Activated CD4-positive, CD25-positive, alpha-beta regulatory T cell treated with anti-CD3 and anti-CD28 coated beads, Interleukin-2, amount 50 U/mL, for 16 hours (primary cell): ENCODE measurements at places on chromosomes 2 and 18.

DNA sequence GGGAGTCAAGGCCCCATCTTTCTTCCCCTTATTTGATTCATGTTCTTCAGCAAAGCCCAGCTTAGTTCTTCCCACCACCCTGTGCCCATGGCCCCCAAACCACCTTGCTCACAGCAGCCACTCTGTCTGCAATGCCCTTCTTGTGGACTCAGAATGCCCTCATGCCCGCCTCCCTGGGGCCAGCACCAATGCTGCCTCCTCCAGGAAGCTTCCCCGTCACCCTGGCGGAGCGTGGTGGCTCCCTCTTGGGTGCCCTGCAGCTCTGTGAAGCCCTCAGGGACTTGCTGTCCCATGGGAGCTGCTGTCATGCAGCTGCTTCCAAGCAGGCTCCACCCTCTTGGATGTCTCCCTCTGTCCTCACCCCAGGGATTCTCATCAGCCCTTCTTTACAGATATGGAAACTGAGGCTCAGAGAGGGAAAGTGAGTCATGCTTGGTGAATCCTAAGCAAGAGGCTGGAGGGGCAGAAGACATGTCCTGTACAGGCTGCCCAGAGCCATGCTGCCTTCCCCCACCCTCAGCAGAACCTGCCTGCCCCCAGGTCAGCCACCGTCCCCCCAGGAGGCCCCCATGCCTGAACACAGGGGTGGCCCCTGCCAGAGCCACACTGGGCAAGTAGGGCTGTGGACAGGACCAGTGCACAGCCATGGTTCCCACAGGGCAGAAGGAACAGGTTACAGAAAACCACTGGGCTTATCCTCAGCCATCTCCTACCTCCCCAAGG, 11.8 kb upstream of the DUSP2 start:
- DNase-seq, result no peak

- DNase-seq, result no peak
These were observed 927.0 kb upstream of the CRIM1 start for GRCh38 chr2:35428548-35428947.

DNA sequence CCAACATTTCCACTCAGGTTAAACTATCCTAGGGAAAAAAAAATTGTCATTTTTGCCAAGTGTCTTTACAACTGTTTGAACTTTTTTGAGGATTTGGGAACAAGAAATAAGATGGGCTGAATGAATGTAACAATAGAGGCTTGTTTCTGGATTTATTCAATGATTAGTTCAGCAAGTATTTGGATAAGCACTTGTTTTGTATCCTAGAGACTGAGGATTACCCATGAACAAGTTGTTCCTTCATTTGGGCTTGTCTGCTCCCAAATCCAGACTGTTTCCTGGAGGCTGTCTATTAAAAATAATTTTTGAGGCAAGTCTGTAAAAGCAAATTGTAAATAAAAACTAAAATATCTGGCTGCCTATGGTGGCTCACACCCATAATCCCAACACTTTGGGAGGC, 62.0 kb upstream of the CSRNP3 start:
- DNase-seq, result no peak

- DNase-seq, result no peak
These were observed 379.9 kb upstream of the DSEL start for GRCh38 chr18:67896451-67896850.

DNA sequence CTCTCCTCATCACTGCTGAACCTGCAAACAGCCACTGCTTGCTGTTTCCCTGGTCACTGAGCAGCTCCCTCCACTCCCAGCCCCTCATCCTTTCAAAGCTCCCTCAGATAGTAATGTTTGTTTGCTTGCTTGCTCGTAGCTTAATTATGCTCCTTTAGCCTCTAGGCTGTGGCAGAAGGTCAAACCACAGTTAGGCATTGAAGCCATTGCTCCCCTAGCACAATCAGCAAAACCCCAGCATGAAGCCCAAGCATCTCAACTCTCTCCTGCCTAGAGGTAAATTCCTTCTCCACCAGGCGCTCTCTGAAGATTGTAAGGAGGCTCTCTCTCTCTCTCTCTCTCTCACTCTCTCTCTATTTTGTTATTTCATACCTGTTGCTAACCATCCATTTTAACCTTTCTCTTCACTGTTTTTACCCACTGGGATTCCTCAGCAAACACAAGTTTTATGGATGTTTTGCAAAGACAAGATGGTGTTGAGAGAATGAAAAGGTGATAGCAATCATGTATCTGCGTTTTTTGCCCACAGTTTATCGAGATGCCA, 135.9 kb upstream of the HNRNPA3 start:
- no peak for DNase-seq

DNA sequence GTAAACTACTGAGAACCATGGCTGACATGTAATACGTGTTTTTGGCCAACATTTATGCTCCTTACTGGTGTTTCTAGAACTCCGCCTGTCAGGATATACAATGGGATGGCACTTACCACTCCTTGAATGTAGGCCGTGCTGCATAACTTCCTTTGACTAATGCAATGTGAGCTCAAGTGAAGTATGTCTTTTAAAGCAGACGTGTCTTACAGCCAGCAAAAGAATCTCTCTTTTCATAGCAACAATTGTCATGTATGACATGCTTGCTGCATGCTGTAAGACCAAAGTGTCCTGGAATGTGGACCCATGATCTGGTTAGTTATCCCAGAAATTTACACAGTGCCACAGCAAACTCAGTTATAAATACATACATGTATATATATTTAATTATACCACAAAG, 1202.7 kb upstream of the PIK3C3 start:
- no peak for DNase-seq

GRCh38 chr18:46754661-46755292, 2.1 kb downstream of the ST8SIA5 start:
- no peak for DNase-seq

GRCh38 chr2:237194906-237195305, 109.2 kb downstream of the COPS8 start:
- DNase-seq, result no peak

DNA sequence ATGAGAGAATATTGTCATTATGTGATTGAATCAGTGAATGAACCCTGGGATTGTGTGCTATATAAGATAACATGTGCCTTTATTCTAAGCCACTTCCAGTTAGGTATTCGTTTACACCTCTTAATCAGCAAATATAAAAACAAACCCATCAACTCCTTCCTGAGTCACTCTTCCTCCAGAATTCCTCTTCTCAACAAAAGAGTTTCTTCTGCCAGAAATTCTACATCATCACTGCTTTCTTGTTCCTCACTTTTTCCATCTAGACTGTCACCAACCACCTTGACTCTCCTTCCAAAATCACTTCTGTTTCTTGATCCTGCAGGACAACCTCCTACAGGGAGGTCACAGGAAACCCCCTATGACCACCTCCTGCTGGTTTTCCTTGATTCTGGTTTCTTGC, 261.4 kb downstream of the CYP26B1 start:
- no peak for DNase-seq

GRCh38 chr2:216308576-216308975, 63.7 kb downstream of the MARCHF4 start:
- DNase-seq, result no peak

DNA sequence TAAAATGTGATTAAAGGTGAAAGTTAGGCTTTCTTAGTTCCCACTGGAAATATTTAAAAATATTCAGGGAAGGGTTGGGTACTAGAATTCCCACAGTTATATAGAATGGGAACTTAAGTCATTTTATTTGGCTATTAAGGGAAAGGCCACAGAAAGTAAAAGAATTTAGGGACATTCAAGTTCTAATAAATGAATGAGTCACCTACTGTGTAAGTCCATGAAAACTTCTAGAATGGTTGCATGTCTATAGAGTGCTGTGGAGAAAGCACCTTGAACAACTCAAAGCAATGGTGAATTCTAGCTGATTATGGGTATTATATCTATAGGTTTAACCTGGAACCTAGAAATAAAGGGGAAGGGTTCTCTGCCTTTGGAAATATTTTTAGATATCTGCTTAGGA, 28.1 kb upstream of the SLC4A10 start:
- no peak for DNase-seq

- DNase-seq, result no peak
These were observed 155.1 kb downstream of the SS18 start for GRCh38 chr18:25935356-25935755.

- DNase-seq, result no peak
These were observed 27.7 kb upstream of the ATRAID start for GRCh38 chr2:27184115-27184514.
